Naive B cell (primary cell): ENCODE measurements at places on chromosomes 1 and 21. TPM values are rescaled to one million over a fixed set of nuclear protein-coding genes. Genes with fewer than 3 reads are reported as not detected.

Gene RAB3B
- polyA plus RNA-seq = not detected

Gene ARTN
- not detected for polyA plus RNA-seq

DNA sequence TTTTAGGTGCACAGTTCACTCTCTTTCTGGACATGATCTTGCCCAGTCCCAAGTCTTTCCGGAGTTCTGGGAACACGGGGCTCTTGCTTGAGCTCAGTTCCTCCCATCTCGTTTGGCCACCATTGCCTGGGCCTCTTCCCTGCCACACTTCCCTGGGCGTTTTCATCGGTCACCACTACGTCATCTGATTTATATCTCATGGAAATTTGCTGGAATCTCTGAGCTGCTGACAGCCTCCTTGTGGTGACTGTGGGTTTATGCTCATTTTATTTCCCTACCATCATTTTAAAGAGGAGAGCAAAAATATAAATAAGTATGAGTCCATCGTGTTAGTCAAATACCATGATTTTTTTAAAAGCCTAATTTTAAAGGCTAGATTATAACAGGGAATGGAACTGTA is 449.1 kb upstream of the KAZN start:
- no peak overlapping the region for H3K27ac ChIP-seq
- H3K4me3 ChIP-seq = no peak overlapping the region
- H3K4me1 ChIP-seq = no peaks in the 10 kb centered on the region
- no peak for DNase-seq
- peaks cover 6% of the 10 kb centered on the region for H3K27me3 ChIP-seq

DNA sequence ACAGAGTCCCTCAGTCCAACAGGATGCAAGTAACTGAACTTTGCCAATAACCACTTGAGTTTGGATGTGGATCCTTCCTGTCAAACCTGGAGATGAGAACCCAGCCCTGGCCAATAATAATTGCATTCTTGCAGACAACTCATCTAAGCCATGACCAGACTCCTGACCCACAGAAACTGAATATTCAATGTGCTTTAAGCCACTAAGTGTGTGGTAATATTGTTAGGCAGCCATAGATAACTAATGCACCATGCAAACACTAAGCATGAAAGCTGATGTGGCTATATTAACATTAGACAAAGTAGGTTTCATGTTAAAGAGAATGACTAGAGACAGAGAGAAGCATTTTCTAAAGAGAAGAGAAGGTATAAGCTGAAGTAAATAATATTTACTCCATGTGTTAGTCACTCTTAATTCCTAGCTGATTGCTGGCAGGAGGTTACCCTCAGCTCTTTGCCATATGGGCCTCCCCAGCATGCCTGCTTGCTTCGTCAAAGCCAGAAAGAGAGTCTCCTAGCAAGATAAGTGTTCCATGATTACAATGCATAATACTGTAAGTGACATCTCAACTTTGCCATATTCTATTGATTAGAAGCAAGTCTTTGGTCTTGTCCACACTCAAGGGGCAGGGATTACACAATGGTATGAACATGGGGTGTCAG is 276.4 kb upstream of the PLXNA2 start:
- H3K4me3 ChIP-seq = no peak overlapping the region
- H3K27ac ChIP-seq = no peak overlapping the region
- no peaks in the 10 kb centered on the region for H3K4me1 ChIP-seq

Gene YY1AP1
- polyA plus RNA-seq = 30.6 TPM

Gene CFAP57
- polyA plus RNA-seq = 1.0 TPM

- no peak overlapping the region for H3K4me3 ChIP-seq
- no peaks in the 10 kb centered on the region for H3K27me3 ChIP-seq
- no peak for DNase-seq
- H3K4me1 ChIP-seq = peaks cover 35% of the 10 kb centered on the region
- H3K27ac ChIP-seq = no peak overlapping the region
Measured at GRCh38 chr1:167301355-167301754, 80.7 kb downstream of the POU2F1 start.

GRCh38 chr1:31567956-31568570 is 8.3 kb upstream of the TINAGL1 start:
- H3K27me3 ChIP-seq = no peaks in the 10 kb centered on the region
- H3K36me3 ChIP-seq = no peaks in the 10 kb centered on the region
- no peak for DNase-seq
- H3K4me1 ChIP-seq = peaks cover 12% of the 10 kb centered on the region
- no peak overlapping the region for H3K4me3 ChIP-seq

GRCh38 chr1:22104094-22104493 is 38.8 kb downstream of the WNT4 start:
- H3K4me1 ChIP-seq = peaks cover 64% of the 10 kb centered on the region
- DNase-seq = no peak
- H3K4me3 ChIP-seq = no peak overlapping the region
- H3K27ac ChIP-seq = peak overlapping the region; percentile 70
